ENCODE measurements at places on chromosomes 1 and 21. TPM values are rescaled to one million over a fixed set of nuclear protein-coding genes. Genes with fewer than 3 reads are reported as not detected.

- no peak for DNase-seq
These were observed 85.6 kb downstream of the VAV3 start for GRCh38 chr1:107879346-107879745.

DNA sequence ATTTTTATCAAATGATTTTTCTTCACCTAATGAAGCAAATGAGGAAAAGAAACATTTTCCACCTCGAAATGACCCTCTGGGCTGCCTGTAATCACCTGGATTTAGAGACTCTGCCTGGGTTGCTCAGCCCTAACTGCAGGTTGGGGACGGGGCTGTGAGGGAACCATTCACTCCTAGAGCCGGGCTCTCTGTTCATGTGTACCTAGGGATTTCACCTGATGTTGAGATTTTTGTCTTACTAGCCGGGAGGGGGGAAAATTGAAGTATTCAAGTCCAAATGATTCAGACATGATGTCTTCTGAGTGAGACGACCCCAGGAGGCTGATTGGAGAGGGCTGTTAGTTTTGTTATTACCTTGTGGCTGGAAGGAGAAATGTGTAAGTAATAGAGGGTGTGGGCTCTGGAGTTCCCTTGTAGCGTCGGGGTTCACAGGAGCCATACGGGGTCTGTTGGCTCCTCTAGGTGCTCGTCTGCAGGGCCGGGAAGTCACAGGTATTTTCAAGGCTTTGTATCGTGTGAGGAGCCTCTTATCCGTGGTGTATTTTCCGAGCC, 42.3 kb upstream of the PWP2 start:
- no peak for DNase-seq

DNA sequence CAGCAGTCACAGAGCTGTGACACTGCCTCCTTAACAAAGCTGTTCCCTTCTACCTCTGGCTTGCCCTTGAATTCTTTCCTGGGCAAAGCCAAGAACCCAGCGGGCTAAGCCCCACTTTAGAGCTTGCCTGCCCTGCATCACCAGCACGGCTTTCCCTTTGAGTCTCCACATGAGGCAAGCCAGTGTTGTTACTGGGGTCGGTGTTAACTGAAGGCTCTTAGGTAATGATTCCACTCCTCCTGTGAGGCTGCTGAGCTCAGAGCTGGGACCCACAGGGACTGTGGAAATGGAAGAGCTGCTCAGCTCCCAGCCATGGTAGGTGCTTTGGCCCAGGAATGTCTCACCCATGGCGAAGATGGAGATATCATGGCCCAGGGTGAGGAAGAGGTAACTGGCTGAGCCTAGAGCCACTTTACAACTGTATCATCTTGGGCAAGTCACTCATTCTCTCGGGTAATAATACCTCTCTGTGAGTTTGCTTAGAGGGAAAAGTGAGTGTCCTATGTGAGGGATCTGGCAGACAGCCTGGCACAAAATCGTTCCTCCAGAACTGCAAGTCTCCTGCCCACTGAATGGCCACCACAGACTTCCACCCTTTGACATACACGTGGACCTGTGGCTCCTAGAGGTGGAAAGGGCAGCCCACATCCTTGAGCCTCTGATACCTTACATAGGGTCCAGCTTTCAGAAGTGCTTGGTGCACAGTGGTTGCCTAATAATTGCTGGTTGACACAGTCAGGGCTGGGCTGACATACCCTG, 654.1 kb downstream of the PTPRU start:
- DNase-seq = no peak

DNA sequence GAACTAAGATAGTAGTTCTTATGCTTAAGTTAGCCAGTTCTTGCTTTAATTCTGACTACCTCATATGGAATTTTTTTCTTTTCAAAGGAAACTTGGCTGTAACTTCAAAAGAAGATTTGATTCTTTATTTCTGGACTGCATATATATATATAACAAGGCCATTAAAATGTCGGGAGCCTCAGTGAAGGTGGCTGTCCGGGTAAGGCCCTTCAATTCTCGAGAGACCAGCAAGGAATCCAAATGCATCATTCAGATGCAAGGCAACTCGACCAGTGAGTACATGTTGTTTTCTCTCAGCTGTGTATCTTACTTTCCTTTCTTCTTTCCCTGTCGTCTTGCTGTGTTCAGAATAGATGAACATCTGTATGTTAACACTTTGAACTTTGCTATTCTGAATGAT, 21.8 kb downstream of the KIF1B start:
- no peak for DNase-seq

GRCh38 chr1:25128121-25128621, 104.1 kb downstream of the SYF2 start:
- DNase-seq = no peak

DNA sequence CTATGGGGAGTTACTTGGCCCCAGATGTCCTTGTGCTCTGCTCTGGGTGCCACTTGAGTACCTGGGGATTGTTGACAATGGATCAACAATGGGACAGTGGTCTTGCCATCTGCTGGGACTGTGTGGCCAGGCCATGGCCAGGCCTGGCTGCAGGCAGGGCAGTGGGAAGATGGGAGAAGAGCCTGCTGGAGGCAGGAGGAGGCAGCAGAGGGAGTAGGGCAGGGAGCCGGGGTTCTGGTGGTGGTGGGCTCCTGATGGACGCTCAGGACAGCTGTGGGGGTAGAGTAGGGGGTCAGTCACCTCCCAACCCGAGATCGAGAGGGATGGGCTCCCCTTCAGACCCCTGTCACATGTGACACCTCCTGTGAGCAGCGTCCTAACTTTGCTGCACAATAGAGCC, 81.0 kb downstream of the ARHGEF10L start:
- DNase-seq = no peak

DNA sequence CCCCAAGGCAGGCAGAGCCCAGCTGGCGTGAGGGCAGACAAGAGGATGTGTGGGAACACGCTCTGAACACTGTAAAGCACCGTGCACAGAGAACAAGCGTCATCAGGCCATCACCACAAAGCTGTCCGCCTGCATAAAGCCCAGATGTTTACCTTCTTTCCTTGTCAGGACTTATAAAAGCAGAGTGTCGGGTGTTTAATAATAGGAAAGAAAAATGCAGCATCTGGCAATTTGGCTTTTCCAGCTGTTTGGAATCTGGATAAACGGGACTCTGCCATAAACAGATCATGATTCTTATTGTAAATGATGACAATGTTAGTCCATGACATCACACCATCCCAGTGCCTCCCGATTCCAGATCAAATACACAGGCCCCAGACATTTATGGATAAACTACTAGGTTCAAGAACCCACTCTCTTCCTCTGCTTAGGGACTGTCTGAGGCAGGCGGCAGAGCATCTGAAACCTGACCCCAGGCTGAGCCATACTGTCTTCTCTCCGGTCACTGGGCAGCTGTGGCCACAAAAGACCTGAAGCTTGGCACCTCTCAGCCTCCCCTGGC, 4.2 kb downstream of the GLIS1 start:
- DNase-seq = no peak

DNA sequence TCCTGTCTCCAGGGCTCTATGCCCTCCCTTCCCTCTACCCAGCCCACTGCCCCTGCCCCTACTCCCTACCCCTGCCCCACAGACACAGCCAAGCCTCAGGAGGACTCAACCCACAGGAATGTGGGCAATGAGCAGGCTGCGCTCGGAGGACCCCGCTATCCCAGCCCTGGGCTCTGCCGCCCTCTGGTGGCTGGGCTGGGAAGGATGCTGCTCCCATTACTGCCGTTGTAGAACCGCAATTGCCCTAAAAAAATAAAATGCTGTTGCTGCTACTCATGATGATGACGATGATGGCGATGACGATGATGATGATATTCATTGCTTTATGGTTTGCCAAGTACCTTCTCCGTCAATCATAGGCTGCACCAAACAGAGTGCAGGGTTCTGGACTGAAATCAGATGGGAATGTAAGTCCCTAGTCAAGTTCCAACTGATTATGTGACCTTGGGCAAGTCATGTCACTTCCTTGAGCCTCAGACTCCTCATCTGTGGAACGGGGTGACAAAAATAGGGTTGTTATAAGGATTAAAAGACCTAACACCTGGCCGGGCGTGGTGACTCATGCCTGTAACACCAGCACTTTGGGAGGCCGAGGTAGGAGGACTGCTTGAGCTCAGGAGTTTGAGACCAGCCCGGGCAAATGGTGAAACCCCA, 24.6 kb downstream of the ARHGEF19 start:
- peak; percentile 74 for DNase-seq

DNA sequence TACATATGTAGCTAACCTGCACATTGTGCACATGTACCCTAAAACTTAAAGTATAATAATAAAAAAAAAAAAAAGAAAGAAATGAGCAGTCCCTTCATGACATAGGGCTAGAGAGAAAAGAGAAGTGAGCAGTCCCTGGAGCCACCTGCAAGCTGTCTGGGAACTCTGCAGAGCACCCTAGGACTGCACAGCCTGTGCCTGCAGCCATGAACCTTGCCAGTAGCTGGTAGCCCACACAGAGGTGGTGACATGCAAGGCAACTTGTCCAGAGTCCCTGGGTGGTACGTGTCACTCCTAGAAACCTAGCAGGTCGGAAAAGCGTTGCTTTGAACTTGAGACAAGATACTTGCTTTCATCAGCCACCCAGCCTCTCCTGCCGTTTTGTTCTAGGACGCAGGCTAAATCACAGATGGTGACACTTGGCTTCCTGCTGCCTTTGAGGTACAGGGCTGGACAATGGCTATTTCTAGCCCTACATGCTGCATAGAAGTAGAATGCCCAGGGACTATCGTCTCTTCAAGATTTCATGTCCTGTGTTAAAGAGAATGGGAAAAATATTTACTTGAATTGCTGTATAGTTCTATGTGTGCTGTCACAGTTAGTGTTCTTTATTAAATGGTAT, 260.9 kb downstream of the LTN1 start:
- DNase-seq = no peak

DNA sequence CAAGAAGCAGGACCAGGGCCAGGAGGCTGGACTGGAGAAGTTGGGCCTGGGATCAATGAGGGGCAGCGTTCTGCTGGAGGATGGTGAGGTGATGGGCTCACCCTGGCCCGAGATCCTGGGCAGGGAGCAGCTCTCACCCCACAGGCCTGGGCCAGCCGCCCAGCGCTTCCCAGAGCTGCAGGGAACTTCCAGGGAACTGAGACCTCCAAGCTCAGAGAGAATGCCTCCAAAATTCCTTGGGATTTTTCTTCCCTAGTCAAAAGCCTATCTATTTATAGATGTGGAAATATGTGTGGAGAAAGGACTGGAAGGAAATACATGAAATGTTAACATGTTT, 121.2 kb downstream of the SPSB1 start:
- DNase-seq = no peak

- DNase-seq = no peak
These were observed 116.2 kb downstream of the TGFBR3 start for GRCh38 chr1:91769742-91770141.

- no peak for DNase-seq
These were observed 409.3 kb downstream of the PTPRU start for GRCh38 chr1:29645586-29645985.

DNA sequence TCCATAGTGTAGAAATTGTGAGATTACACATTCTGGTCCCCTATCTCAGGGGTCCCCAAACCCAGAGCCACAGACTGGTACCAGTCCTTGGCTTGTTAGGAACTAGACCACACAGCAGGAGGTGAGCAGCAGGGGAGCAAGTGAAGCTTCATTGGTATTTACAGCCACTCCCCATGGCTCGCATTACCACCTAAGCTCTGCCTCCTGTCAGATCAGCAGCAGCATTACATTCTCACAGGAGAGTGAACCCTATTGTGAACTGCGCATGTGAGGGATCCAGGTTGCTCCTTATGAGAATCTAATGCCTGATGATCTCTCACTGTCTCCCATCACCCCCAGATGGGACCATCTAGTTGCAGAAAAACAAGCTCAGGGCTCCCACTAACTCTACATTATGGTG, 229.7 kb upstream of the IRF2BP2 start:
- DNase-seq = no peak

GRCh38 chr1:241440904-241441303, 78.7 kb downstream of the FH start:
- DNase-seq = no peak

GRCh38 chr1:203627398-203627797, 766 bp downstream of the ATP2B4 start:
- no peak for DNase-seq

DNA sequence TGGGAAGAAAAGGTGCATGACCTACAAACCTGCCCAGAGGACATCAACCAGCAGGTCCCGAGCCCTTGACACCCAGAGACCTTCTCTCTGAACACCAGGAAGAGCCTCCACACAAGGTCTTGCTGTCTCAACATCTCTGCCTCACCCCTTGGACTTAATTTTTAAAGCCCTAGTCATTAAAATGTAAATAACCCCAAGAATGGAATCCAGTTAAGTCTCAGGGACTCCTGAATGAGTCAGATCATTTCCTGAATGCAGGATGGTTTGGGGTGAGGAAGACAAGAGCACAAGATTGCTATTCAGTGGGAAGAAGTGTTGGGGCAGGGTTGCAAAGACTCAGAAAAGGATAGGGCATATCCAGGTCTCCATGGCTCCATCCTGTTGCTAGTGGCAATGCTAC, 17.8 kb upstream of the GRIK3 start:
- no peak for DNase-seq

GRCh38 chr1:243568793-243569192, 281.2 kb downstream of the AKT3 start:
- DNase-seq = no peak

DNA sequence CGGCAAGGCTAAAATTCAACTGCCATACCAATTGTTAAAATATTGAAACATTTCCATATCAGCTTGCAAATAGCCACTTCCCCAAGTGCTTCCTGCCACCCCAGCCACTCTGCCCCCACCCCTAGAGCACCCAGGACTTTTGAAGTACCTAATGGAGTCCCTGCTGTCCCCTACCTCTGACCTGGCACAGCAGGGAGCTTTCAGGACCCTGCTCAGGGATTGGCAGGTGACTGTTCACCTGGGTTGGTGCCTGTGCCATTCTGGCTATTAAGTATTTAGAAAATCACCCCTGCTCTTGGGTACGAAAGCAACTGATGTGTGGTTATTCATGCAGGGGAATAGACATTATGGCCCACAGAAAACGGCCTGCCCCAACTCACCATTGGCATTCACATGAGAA, 9.1 kb upstream of the HPCAL4 start:
- no peak for DNase-seq

- DNase-seq = no peak
These were observed 117.7 kb downstream of the CTH start for GRCh38 chr1:70528590-70529333.

DNA sequence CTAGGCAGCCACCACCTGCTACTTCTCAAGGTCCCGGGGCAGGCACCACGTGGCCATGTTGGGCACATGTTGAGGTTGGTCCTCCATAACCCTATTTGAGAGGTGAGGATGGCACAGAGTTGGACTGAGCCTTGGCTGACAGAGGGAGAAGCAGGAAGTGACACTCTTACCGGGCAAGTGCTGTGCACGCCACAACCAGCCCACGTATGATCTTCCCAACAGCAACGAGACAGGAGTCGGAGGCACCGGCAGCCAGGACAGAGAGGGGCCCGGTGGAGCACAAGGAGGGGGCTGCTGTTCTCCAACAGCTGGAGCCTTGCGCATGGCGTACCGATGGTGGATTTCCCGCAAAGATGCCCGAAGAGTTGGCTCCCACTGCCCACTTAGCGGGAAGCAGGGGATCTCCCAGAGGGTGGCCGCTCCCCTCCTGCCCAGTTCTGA, 3.4 kb downstream of the CLEC20A start:
- DNase-seq = no peak

ELAPOR1 gene
- total RNA-seq = 6.8 TPM

BARHL2 gene
- total RNA-seq = not detected

SRGAP2 gene
- total RNA-seq = 40.7 TPM

LRRC3 gene
- 1.9 TPM for total RNA-seq

DISP3 gene
- total RNA-seq = 0.58 TPM

ZSWIM5 gene
- 0.58 TPM for total RNA-seq

FDPS gene
- 264 TPM for total RNA-seq

PIK3R3 gene
- total RNA-seq = 1.8 TPM

FCRL2 gene
- total RNA-seq = 0.12 TPM

LRRN2 gene
- total RNA-seq = not detected

NKAIN1 gene
- not detected for total RNA-seq

LPAR3 gene
- 1.1 TPM for total RNA-seq

All from activated naive CD8-positive, alpha-beta T cell treated with anti-CD3 and anti-CD28 coated beads for 36 hours (primary cell).